Cerebellar nuclear complex (tissue), 1 donor: ENCODE measurements at places on chromosomes 1 and 21.

DNA sequence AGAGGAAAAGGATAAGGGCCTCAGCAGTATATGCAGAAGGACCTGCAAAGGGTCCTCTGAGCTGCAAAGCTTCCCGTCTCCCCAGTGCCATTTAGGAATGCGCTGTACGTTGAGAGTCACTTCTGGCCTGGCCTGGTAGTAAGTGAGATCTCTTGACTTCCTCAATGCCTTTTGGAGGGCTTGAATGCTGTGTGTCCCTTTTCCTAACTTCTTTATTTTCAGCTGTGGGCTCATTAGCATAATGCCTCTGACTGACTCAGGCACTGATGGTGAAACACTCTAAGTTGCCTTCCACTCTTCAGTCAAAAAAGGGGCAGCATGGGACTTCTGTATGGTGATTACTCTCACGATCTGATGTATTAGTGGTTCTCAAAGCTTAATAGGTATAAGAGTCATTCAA lies 49.9 kb downstream of the XCL1 start:
- no peak for DNase-seq

- DNase-seq = no peak
Measured at GRCh38 chr1:236809148-236809547, 14.1 kb downstream of the MTR start.

DNA sequence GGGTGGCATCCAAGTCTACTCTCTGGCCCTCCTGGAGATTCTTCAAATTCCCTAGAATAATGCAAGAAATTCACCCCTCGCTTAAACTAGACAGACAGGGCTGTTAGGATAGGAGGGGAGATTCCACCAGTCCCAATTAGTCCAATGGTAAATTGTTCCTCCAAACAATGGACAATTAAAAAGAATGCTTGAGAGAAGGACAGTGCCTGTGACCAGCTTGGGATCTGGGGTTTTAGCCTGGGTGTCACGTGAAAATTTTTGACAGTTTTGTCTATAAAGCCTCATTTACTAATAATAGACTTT lies 177.7 kb upstream of the RAB4A start:
- no peak for DNase-seq

DNA sequence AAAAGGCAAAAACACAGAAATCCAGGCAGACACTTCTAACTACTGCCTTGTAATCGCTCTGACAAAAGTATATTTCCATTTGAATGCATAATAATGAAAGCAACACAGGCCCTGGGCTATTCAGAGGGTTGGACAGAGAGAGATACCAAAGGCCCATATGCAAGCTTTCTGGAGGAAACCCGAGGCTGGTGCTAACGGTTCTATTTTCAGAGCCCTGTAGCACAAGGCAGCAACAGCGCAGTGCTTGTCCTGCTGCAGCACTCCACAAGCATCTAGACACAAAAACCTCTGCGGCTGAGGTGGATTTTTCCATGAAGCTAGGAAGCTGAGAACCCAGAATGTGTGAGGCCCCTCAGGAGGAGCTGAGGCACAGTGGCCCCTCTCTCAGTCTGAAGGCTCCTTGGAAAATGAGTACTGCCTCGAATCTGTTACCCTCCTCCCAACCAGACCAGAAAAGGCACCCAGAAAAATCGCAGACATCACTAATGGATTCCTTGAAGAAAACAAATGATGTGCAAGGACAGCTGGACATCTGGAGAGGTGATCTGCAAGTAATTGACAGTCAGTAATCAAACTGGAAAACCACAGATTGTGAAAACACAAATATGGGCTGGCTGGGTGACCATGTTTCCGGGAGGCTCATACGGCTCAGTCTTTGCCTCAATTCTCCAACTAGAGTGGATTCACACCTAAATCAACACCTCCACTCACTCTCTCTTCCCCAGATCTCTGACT lies 54.0 kb downstream of the COLGALT2 start:
- no peak for DNase-seq

- no peak for DNase-seq
Measured at GRCh38 chr1:116311193-116311592, 61.9 kb upstream of the ATP1A1 start.
